Osteocyte (in vitro differentiated cells): ENCODE measurements at places on chromosomes 3 and 15. TPM values are rescaled to one million over a fixed set of nuclear protein-coding genes. Genes with fewer than 3 reads are reported as not detected.

DNA sequence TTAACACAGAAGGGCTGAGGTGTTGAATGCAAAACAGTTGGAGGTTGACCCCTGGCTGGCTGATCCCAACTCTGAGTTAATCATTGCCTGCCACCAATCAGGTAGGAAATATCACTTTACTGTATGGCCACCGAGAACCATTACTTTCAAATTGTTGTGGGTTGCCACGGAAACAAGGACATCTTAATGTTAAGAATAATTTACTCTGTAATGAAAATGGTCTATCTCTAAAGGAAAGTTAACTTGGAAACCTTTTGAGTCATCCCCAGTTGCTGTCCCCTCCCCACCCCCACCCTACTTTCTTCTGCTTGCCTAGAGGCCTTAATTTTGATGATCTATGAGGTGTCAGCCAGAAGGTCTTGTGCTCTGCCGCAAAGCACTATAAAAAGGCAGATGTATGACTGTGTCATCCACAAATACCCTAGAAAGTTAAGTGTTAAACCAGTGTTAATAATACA is 78.7 kb upstream of the SNRK start:
- no peak overlapping the region for H3K4me3 ChIP-seq
- no peak for DNase-seq
- H3K36me3 ChIP-seq: no peaks in the 10 kb centered on the region

GOLGA8G gene
- not detected in 2 replicates for total RNA-seq

GRCh38 chr3:61980041-61980440 is 393.3 kb downstream of the FEZF2 start:
- H3K27me3 ChIP-seq: no peaks in the 10 kb centered on the region
- no peaks in the 10 kb centered on the region for H3K36me3 ChIP-seq
- no peak overlapping the region for H3K27ac ChIP-seq
- H3K4me3 ChIP-seq: no peak overlapping the region
- H3K4me1 ChIP-seq: peaks cover 10% of the 10 kb centered on the region

HCLS1 gene
- 0.57 TPM in 1 of 2 replicates, not detected in the other for total RNA-seq

GRCh38 chr3:181623924-181624694 is 87.6 kb upstream of the SOX2 start:
- no peak overlapping the region for H3K4me3 ChIP-seq
- no peak overlapping the region for H3K27ac ChIP-seq
- no peaks in the 10 kb centered on the region for H3K27me3 ChIP-seq
- DNase-seq: no peak
- peaks cover 12% of the 10 kb centered on the region for H3K4me1 ChIP-seq
- no peaks in the 10 kb centered on the region for H3K36me3 ChIP-seq

INSYN1 gene
- total RNA-seq: 7.9 and 8.0 TPM in 2 replicates

GP5 gene
- 0.10 TPM in 1 of 2 replicates, not detected in the other for total RNA-seq

DNA sequence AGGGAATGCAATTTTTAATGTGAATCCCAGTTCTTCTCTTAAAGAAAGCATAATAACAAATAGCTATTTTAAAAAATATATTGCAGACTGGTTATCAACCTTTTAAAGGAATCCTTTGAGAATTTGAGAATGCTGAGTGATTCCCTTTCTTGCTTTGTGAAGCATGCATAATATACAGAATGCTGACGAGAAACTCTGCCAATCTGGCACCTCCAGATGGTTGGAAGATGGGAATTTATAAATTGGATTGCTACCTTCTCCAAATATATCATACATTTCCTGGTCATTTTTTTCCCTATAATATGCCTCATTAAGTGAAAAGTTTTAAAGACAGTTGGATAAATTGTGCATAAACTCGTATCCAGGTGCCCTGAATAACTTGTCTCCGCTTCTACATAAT is 333.9 kb upstream of the ARPP21 start:
- no peak overlapping the region for H3K4me3 ChIP-seq
- H3K36me3 ChIP-seq: no peaks in the 10 kb centered on the region
- no peaks in the 10 kb centered on the region for H3K4me1 ChIP-seq
- H3K27me3 ChIP-seq: peaks cover 10% of the 10 kb centered on the region
- DNase-seq: no peak

DNA sequence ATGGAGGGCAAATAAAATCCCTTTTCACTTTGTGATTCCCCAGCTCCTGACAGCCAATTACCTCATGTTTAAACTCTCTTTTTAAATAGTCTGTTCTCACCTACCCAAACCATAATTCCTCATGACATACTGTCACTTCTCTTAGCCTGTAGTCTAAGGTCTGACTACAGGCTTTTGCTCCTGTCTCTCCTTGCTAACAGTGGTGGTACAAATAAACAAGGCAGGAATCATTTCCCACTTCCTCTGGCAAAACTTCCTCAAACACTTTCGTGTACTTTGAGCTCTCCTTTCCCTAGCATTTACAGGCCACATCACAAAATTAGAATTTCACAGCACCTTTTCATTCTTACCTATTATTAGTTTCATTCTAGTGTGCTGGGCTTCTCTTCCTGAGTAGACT is 51.8 kb downstream of the ATP8B4 start:
- H3K4me3 ChIP-seq: no peak overlapping the region
- H3K27me3 ChIP-seq: peaks cover 43% of the 10 kb centered on the region
- no peak for DNase-seq
- H3K36me3 ChIP-seq: no peaks in the 10 kb centered on the region

- no peak overlapping the region for H3K4me3 ChIP-seq
- no peak overlapping the region for H3K27ac ChIP-seq
- H3K36me3 ChIP-seq: no peaks in the 10 kb centered on the region
Observed at GRCh38 chr3:32872487-32873382, 54.9 kb downstream of the TRIM71 start.

DNA sequence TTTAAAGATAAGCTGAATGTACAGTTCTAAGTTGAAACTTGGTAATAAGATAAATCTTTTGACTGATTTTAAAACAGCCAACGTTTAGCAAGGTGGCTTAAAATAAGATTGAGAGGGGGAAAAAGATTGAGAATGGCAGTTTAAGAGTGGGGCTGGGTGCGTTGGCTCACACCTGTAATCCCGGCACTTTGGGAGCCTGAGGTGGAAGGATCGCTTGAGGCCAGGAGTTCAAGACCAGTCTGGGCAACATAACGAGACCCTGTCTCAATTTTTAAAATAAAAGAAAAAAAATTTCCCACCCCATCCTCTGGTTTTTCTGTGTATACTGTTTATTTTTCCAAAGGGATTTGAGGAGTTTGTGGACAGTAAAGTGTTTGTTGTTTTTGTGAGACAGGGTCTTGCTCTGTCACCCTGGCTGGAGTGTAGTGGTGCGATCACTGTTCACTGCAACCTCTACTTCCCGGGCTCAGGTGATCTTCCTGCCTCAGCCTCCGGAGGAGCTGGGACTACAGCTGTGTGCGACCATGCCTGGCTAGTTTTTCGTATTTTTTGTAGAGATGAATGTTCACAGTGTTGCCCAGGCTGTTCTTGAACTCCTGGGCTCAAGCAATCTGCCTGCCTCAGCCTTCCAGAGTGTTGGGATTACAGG is 3.0 kb downstream of the MAPK6 start:
- H3K4me1 ChIP-seq: peaks cover 48% of the 10 kb centered on the region
- no peaks in the 10 kb centered on the region for H3K36me3 ChIP-seq
- DNase-seq: no peak
- H3K27me3 ChIP-seq: no peaks in the 10 kb centered on the region
- H3K27ac ChIP-seq: peak overlapping the region; percentile 98
- H3K4me3 ChIP-seq: peak overlapping the region; percentile 61

DNA sequence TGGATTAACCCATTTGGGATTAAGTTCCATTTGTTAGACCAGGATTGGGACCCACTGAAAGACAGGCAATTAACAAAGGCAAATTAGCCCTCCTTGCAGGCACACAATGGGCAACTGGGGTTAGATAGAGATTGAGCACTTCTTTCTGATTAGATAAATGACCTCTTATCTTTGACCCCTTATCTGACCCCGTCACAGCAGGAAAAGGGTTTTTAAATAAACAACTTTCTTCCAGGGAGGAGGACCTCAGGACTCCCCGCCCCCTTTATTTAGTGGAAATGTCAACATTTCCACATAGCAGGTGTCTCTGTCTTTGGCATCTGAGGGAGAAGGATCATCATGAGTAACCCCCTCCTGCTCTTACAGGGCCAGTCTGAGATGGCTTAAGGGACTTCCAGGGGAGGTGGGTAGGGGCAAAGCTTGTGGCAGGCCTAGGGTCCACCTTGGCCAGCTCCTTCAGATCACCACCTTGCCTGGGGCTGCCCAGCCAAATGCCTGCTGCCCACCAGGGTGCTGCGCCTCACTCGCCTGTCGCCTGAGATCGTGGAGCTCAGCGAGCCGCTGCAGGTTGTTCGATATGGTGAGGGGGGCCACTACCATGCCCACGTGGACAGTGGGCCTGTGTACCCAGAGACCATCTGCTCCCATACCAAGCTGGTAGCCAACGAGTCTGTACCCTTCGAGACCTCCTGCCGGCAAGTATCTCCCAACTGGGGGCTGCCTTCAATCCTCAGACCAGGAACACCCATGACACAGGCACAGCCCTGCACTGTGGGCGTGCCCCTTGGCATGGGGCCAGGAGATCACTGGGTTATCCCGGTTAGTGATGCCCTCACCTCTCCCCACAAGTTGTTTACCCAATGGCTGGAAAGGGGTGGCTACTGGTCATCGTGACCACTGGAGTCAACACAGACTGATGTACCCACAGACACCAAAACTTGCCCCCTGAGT is 2.6 kb upstream of the WDR6 start:
- H3K27ac ChIP-seq: no peak overlapping the region
- peaks cover 2% of the 10 kb centered on the region for H3K36me3 ChIP-seq

- no peak for DNase-seq
- H3K27me3 ChIP-seq: peaks cover 21% of the 10 kb centered on the region
- H3K4me3 ChIP-seq: no peak overlapping the region
- H3K36me3 ChIP-seq: no peaks in the 10 kb centered on the region
- H3K27ac ChIP-seq: no peak overlapping the region
Observed at GRCh38 chr3:72665701-72666446, 182.4 kb downstream of the SHQ1 start.

DNA sequence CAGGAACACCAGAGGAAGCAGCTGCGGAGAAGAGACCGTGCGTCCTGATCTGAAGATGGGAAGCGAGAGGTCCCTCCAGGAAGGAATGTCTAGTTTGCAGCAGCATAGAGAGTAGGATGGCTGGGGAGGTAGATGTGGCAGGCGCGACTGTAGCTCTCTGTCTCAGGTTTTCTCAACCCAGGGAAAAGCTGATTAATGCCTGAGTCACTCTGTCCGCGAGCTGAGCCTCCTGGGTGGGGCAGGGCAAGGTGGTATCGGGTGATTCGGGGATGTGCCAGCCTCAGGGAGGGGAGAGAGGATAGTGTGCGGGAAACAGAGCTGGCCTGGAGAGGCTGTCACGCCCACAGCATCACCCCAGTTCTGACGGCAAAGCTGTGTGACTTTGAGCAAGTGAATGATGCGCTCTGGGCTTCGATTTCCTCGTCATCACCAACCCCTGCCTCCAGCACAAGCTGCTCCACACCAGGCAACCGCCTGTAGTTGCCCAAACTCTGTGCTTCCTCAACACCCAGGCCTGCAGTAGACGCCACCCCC is 28.4 kb downstream of the CPN2 start:
- H3K27me3 ChIP-seq: peaks cover 17% of the 10 kb centered on the region
- peaks cover 16% of the 10 kb centered on the region for H3K4me1 ChIP-seq
- H3K27ac ChIP-seq: no peak overlapping the region

DNA sequence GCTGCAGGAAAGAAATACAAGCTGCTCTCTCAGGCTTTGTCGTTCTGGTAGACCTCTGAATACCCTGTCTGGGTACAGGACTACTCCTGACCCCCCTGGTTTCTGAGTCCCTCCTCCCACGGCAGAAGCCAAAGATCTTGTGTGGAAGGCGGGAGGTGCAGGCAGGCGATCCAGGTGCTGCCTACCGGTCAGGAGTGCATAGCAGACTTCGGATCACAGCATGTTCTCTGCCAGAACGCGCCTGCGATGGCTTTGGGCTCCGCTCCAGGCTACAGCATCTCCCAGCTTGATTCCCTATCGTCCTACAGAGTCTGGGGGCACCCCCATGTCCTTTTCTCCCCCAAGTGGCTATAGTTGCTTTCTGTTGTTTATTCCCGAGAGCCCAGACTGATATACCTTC is 2.5 kb upstream of the CFAP100 start:
- H3K4me3 ChIP-seq: no peak overlapping the region
- no peak overlapping the region for H3K27ac ChIP-seq
- H3K4me1 ChIP-seq: peaks cover 3% of the 10 kb centered on the region

UNC13C gene
- 0.13 TPM in 1 of 2 replicates, not detected in the other for total RNA-seq

GRCh38 chr3:62051506-62051905 is 321.8 kb downstream of the FEZF2 start:
- no peaks in the 10 kb centered on the region for H3K36me3 ChIP-seq
- H3K4me3 ChIP-seq: no peak overlapping the region
- H3K27me3 ChIP-seq: no peaks in the 10 kb centered on the region
- H3K27ac ChIP-seq: no peak overlapping the region

- no peak for DNase-seq
- H3K27ac ChIP-seq: peak overlapping the region; percentile 44
- peaks cover 89% of the 10 kb centered on the region for H3K36me3 ChIP-seq
- H3K4me1 ChIP-seq: peaks cover 2% of the 10 kb centered on the region
Observed at GRCh38 chr15:80925597-80926059, 64.0 kb downstream of the MESD start.

- H3K4me1 ChIP-seq: peaks cover 79% of the 10 kb centered on the region
- no peak overlapping the region for H3K4me3 ChIP-seq
- DNase-seq: no peak
- H3K27ac ChIP-seq: peak overlapping the region; percentile 54
- peaks cover 7% of the 10 kb centered on the region for H3K36me3 ChIP-seq
Observed at GRCh38 chr15:34271493-34271892, 46.7 kb downstream of the EMC4 start.

GRCh38 chr3:144431134-144431533 is 459.5 kb downstream of the DIPK2A start:
- H3K4me1 ChIP-seq: peaks cover 2% of the 10 kb centered on the region
- no peaks in the 10 kb centered on the region for H3K27me3 ChIP-seq
- no peak overlapping the region for H3K4me3 ChIP-seq
- no peak overlapping the region for H3K27ac ChIP-seq
- no peaks in the 10 kb centered on the region for H3K36me3 ChIP-seq
- no peak for DNase-seq

DNA sequence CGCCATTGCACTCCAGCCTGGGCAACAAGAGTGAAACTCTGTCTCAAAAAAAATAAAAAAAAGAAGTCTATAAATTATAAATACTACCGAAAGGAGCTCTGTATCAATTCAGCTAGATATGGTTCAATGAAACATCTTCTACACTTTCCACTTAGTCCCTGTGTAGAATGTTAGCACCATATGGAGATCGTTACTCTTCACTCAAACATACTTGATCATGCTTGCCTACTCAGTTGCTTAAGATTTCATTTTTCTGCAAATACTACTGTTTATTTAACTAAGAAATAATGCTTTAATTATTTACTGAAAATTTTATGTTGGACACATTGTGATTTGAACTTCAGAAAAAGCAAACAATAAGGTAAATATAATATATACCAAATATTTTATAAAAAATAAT is 17.1 kb upstream of the NANOGP8 start:
- no peak for DNase-seq
- H3K4me1 ChIP-seq: no peaks in the 10 kb centered on the region
- no peak overlapping the region for H3K27ac ChIP-seq

- no peak overlapping the region for H3K27ac ChIP-seq
- no peaks in the 10 kb centered on the region for H3K27me3 ChIP-seq
- no peak overlapping the region for H3K4me3 ChIP-seq
- H3K36me3 ChIP-seq: no peaks in the 10 kb centered on the region
- no peak for DNase-seq
Observed at GRCh38 chr15:88202231-88202630, 54.3 kb downstream of the NTRK3 start.

VEPH1 gene
- 0.21 and 0.46 TPM in 2 replicates for total RNA-seq

UBP1 gene
- 53.2 and 57.0 TPM in 2 replicates for total RNA-seq

ADAMTS17 gene
- total RNA-seq: 0.39 and 1.5 TPM in 2 replicates

TRIM69 gene
- 13.6 and 17.6 TPM in 2 replicates for total RNA-seq

OXTR gene
- total RNA-seq: 23.8 and 24.0 TPM in 2 replicates

- DNase-seq: no peak
- no peak overlapping the region for H3K4me3 ChIP-seq
- no peaks in the 10 kb centered on the region for H3K27me3 ChIP-seq
- H3K4me1 ChIP-seq: no peaks in the 10 kb centered on the region
- H3K27ac ChIP-seq: no peak overlapping the region
- H3K36me3 ChIP-seq: no peaks in the 10 kb centered on the region
Observed at GRCh38 chr15:94277485-94277884, 46.1 kb downstream of the MCTP2 start.
